ENCODE measurements at places on chromosomes 3 and 15.

DNA sequence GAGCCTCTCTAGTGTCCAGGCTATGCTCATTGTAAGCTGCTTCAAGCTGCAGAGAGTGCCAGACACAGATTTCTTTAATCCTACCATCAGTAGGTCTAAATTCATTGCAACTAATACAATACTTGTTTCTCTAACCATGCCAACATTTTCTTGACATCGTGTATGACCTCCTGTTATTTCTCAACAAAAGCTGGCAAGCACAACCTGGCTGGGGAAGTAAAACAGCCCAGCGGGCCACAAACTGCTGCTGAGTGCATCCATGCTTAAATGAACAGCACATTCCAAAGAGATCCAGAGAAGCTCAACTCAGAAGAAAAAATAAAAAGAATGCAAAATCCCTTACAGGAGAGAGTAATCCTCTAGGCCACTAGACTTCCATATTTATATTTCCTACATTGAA lies 36.5 kb downstream of the GMNC start:
- H3K4me1 ChIP-seq = no peaks in the 10 kb centered on the region
- no peak for DNase-seq
- no peaks in the 10 kb centered on the region for H3K36me3 ChIP-seq
- H3K27me3 ChIP-seq = no peaks in the 10 kb centered on the region

GRCh38 chr3:36596419-36596818 lies 167.9 kb downstream of the DCLK3 start:
- DNase-seq = no peak
- no peaks in the 10 kb centered on the region for H3K4me1 ChIP-seq
- no peak overlapping the region for H3K27ac ChIP-seq
- H3K4me3 ChIP-seq = no peak overlapping the region
- no peaks in the 10 kb centered on the region for H3K36me3 ChIP-seq

GRCh38 chr3:69425249-69425648 lies 39.4 kb upstream of the FRMD4B start:
- H3K4me3 ChIP-seq = no peak overlapping the region
- no peak overlapping the region for H3K27ac ChIP-seq
- H3K36me3 ChIP-seq = no peaks in the 10 kb centered on the region
- no peak for DNase-seq
- H3K27me3 ChIP-seq = no peaks in the 10 kb centered on the region

DNA sequence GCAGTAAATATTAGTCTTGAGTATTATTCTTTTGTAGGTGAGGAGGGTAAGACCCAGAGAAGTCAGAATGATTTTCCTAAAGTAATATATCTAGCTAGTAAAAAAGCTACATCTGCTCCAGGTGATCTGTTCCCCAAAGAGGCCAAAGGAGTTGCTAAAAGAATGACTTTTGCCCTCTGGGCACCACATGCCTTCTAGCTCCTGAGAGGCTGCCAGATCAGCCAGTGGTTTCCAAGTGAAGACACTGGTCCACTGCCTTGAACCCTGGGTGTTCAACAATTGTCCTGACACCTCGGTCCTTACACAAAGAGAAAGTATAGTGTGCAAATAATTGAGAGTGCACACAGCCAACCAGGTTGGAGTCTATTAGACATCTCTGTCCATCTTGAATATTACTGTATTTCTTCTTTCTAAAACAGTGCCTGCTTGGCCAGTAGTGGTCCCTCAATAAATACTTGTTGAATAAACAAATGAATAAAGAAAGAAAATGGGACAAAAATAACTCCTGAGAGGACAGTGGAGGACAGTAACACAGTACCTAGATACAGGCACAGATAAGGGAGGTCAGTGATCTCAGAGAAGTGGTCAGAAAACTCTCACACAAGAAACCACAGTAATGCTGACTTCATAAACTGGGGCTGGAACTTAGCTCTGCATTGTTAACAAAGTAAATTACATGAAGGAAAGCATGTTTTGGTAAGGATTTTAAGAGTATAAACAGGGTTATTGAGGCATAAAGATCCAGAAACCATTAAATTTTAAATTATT lies 56.6 kb upstream of the CSTA start:
- H3K4me1 ChIP-seq = no peaks in the 10 kb centered on the region
- H3K4me3 ChIP-seq = no peak overlapping the region
- DNase-seq = no peak
- no peak overlapping the region for H3K27ac ChIP-seq
- H3K27me3 ChIP-seq = no peaks in the 10 kb centered on the region

DNA sequence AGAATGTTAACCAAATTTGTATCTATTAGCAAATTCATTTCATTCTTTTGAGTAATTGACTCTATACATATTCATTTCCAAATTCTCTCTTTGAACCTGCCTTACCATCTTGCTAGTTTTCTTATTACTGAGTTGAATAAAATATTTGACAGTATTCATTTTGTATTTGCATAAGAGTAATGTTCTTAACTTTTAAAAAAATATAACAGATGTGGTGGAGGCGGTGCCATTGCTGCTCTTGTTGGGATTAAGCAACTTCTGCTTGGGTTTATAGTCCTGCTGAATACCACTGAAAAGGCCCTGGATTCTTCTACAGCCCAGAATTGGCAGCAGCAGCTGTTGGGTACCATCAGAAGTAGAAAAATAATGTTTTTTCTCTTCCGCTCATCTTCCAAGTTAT lies 148.9 kb upstream of the PEX5L start:
- DNase-seq = no peak
- no peaks in the 10 kb centered on the region for H3K4me1 ChIP-seq
- H3K36me3 ChIP-seq = no peaks in the 10 kb centered on the region
- no peaks in the 10 kb centered on the region for H3K27me3 ChIP-seq

DNA sequence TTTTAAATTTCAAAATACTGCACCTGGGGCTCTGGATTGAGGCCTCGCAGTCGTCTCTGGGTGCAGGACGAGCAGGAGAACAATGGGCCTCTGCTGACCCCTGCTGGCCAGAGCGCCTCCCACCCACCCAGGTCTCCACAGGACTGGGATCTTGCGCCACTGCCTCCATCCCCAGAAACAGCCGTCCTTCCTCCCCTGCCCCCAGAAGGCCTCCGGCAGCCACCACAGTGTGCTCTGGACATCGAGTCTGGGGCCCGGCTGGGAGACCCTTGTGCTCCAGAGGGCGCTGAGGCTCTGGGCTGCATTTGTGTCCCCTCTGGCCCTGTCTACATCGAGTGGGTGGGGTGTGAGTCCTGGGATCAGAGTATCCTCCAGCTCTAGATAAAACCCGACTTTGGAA lies 6.7 kb upstream of the ACSBG1 start:
- peak; percentile 79 for DNase-seq
- H3K36me3 ChIP-seq = no peaks in the 10 kb centered on the region
- no peak overlapping the region for H3K4me3 ChIP-seq
- H3K27me3 ChIP-seq = no peaks in the 10 kb centered on the region
- H3K27ac ChIP-seq = no peak overlapping the region

- no peaks in the 10 kb centered on the region for H3K27me3 ChIP-seq
- DNase-seq = no peak
- no peak overlapping the region for H3K27ac ChIP-seq
Measured at GRCh38 chr15:42984493-42985034, 64.0 kb upstream of the TTBK2 start.

DNA sequence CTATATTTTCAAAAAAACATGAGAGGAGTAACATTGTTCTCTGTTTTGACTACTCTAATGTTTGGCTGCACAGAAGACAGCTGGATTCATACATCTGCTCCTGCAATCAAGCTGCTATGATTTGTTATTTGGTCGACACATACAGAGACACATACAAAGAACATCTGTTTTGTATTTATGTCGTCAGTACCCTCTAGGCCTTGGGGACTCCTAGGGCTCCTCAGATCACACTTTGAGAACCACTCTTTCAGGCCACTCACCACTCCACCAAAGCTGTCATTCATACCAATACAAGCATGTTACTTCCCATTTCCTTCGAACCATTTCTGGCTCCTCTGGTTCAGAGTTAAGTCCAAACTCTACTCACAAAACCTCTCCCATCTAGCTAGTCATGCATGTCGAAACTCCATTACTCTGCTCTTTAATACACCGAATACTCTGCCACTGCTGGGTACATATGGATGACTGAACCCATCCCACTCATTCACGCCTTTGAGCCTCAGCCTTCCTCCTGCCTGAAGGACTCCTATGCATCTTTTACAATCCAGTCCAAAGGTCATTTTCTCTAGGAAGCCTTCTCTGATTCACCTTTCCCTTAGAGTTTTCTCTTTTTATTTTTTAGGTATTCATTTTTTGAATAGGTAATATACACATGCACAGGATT lies 102.9 kb upstream of the ARHGEF3 start:
- H3K27me3 ChIP-seq = no peaks in the 10 kb centered on the region
- H3K27ac ChIP-seq = no peak overlapping the region
- H3K36me3 ChIP-seq = no peaks in the 10 kb centered on the region
- H3K4me3 ChIP-seq = no peak overlapping the region
- no peak for DNase-seq

GRCh38 chr3:197791892-197792647 lies 1.0 kb downstream of the LRCH3 start:
- H3K36me3 ChIP-seq = no peaks in the 10 kb centered on the region
- no peak overlapping the region for H3K27ac ChIP-seq
- DNase-seq = no peak
- H3K4me3 ChIP-seq = peak overlapping the region; percentile 86
